ENCODE measurements at places on chromosomes 5 and 9. TPM values are rescaled to one million over a fixed set of nuclear protein-coding genes. Genes with fewer than 3 reads are reported as not detected.

- DNase-seq = no peak
Measured at GRCh38 chr5:103272377-103272776, 13.8 kb downstream of the MACIR start.

- no peak for DNase-seq
Measured at GRCh38 chr5:31433229-31433628, 98.7 kb downstream of the DROSHA start.

DNA sequence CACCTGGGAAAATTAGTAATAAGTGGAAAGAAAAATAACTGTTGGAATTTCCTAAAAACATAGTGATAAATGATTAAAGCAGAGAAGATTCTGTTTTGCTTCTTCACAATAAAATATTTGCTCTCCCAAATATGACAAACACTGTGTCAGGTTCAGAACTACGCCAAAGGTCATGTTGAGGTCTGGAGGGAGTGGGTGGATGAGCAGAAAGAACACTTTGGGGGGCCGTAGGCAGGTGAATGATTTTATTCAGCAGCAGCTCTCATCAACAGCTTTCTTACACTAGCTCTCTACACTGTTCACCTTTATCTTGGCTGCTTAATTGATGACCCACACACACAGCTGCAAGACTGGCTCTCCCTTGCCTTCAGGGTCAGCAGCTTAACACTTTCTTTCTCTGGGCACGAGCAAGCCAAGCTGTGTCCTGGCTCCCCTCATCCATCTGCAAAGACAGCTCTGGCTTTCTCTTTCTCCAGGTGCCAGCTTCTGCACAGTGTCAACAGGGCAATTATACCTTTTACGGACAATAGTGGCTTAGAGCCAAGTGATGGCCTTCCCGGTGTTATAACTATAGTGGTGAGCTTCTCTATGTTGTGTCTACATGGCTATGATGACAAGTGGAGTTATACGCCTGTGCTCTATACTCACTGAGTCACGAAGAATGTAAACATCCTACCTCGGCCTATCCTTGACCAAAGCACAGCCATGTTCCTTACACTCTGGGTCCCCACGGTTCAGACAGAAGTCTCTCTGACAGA lies 18.9 kb upstream of the GPX8 start:
- no peak for DNase-seq

DNA sequence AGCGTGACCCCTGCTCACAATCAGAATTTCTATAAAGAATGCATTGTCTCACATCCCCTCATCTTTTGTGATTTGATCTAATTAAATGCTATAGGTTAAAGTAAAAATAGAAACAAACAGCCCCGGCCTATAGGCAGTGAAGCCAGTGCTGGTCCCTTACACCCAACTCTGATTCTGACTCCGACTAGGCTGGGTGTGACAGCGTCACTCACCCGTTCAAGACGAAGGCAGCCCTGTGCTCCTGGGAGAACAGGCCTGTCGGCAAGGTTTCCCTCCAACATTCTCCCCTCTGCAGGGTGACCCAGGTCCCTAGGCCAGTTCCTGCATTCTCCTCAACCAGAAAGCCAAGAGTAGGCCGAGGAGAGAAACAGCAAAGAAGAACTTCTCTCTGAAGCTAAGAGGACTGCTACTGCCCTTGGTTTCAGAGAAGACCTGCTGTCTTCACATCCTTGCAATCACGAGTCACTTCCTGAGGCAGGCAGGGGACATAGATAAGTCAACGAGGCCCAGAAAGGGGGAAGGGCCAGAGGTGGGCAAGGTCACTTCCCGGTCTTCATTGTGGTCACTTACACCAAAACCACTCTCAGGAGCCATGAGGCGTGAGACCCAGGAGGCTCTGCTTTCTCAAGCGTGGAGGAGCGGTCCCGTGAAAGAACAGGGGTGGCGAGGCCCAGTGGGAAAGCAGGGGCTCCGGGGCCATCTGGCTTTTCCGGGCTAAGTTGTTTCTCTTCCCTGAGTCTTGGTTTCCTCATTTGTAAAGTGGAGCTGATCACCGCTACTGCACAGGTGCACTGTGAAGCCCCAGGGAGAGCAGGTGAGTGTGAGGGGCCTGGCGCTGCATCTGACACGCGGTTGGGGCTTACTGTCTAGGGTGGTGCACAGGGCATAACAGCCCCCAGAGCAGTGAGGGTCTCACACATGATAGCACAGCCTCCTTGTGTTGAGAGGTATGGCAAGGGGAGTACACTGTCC lies 200.8 kb downstream of the CRB2 start:
- no peak for DNase-seq

DNA sequence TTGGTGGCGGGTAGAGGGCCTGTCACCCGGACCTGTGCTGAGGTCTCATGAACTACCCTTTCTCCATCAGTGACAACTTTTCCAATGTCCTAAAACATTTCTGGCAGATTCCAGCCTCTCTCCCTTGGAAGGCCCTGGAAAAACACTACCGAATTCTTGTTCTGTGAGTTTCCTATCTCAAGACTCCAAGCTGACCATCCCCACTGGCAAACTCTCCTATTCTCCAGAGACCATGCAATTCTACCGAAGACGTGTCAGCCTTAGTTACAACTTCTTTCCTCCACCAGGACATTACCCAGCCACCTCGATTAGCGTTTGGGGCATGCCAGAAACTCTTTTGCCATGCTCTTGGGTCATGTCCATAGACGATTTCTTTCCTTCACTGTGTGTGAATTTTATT lies 26.8 kb upstream of the GABRP start:
- no peak for DNase-seq

AGXT2 gene
- 6.6 TPM for total RNA-seq

MTMR12 gene
- total RNA-seq = 40.8 TPM
